Esophagus muscularis mucosa (tissue), 4 donors: ENCODE measurements at places on chromosomes 16 and 17. TPM values are rescaled to one million over a fixed set of nuclear protein-coding genes. Genes with fewer than 3 reads are reported as not detected.

The MAP3K14 gene
- 26.5 TPM for total RNA-seq

The IGF2BP1 gene
- not detected for total RNA-seq

The CNEP1R1 gene
- total RNA-seq = 14.6 TPM

The NME3 gene
- total RNA-seq = 92.5 TPM

The C16orf89 gene
- 1.5 TPM for total RNA-seq

The MYO1D gene
- 27.3 TPM for total RNA-seq

The GNG13 gene
- not detected for total RNA-seq

The RPL23 gene
- total RNA-seq = 993 TPM

The CTU2 gene
- 8.9 TPM for total RNA-seq

The BAIAP3 gene
- 2.2 TPM for total RNA-seq

The CA10 gene
- total RNA-seq = not detected

GRCh38 chr16:65062736-65063583, 58.9 kb downstream of the CDH11 start:
- peaks cover 22% of the 10 kb centered on the region for H3K4me1 ChIP-seq
- no peaks in the 10 kb centered on the region for H3K27me3 ChIP-seq
- H3K4me3 ChIP-seq = no peak overlapping the region
- no peak for DNase-seq

GRCh38 chr16:27217256-27217655, 13.9 kb downstream of the KDM8 start:
- no peaks in the 10 kb centered on the region for H3K27me3 ChIP-seq
- H3K4me3 ChIP-seq = no peak overlapping the region
- no peak for DNase-seq
- peaks cover 12% of the 10 kb centered on the region for H3K4me1 ChIP-seq
- peaks cover 42% of the 10 kb centered on the region for H3K36me3 ChIP-seq

GRCh38 chr17:7132511-7133094, 18.0 kb upstream of the ASGR2 start:
- H3K4me3 ChIP-seq = no peak overlapping the region
- H3K27me3 ChIP-seq = no peaks in the 10 kb centered on the region
- peak overlapping the region; percentile 8 for H3K27ac ChIP-seq
- peaks cover 6% of the 10 kb centered on the region for H3K4me1 ChIP-seq
- no peak for DNase-seq
- no peaks in the 10 kb centered on the region for H3K36me3 ChIP-seq

DNA sequence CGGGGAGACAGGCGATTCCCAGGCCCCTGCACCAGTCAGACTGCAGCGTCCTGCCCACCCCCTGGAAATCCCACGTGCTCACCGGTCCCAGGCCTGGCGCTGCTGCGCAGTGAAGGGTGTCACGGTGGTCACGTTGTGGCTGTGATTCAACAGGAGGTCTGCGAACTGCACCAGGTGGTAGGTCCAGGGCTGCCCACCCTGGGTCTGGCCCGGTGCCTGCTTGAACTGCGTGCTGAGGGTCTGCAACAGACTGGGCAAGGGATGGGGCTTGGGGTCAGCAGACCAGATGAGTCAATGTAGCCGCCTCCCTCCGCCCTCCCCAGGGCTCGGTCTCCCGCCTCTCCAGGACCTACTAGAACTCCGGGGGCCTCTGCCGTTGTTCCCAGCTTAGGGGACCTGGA, 7.1 kb downstream of the MYBBP1A start:
- DNase-seq = no peak
- H3K36me3 ChIP-seq = peaks cover 100% of the 10 kb centered on the region
- H3K27ac ChIP-seq = no peak overlapping the region
- no peak overlapping the region for H3K4me3 ChIP-seq

GRCh38 chr17:44906010-44906646, 6.9 kb upstream of the EFTUD2 start:
- no peak overlapping the region for H3K4me3 ChIP-seq
- H3K27ac ChIP-seq = no peak overlapping the region
- H3K27me3 ChIP-seq = peaks cover 5% of the 10 kb centered on the region
- no peak for DNase-seq
- peaks cover 3% of the 10 kb centered on the region for H3K4me1 ChIP-seq

GRCh38 chr17:21303441-21304065, 19.0 kb downstream of the MAP2K3 start:
- no peaks in the 10 kb centered on the region for H3K4me1 ChIP-seq
- DNase-seq = no peak
- H3K27me3 ChIP-seq = no peaks in the 10 kb centered on the region
- H3K36me3 ChIP-seq = peaks cover 91% of the 10 kb centered on the region
- no peak overlapping the region for H3K27ac ChIP-seq

DNA sequence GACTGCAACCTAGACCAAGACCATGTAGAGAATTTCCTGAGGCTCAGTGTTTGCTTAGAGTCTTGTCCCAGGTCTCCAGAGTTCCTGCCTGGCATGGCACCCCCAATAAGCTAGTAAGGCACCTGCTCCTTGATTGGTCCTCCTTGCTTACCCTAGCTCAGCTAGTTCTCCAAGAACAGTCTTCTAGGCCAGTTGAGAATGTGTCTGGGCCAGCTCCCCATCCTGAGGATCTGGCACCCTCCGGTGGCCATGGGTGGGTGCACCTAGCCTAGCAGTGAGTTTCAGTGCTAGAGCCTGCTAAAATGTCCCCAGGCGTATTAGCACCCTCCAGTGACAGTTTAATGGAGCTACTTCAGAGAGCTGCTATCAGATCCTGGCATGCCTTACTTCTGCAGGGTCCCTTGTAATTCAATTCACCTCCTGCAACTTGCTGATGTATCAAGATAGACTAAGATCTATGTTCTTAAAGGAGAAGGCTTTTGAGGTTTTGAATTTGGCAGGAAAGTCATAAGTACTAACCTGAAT, 44.4 kb upstream of the MED13 start:
- no peak overlapping the region for H3K27ac ChIP-seq
- H3K4me3 ChIP-seq = no peak overlapping the region
- no peaks in the 10 kb centered on the region for H3K27me3 ChIP-seq
- DNase-seq = no peak

GRCh38 chr17:9925457-9925856, 20.4 kb upstream of the RCVRN start:
- no peaks in the 10 kb centered on the region for H3K36me3 ChIP-seq
- DNase-seq = no peak
- no peaks in the 10 kb centered on the region for H3K27me3 ChIP-seq
- H3K4me3 ChIP-seq = no peak overlapping the region
- H3K4me1 ChIP-seq = peaks cover 18% of the 10 kb centered on the region

- no peaks in the 10 kb centered on the region for H3K36me3 ChIP-seq
- DNase-seq = no peak
- H3K4me3 ChIP-seq = no peak overlapping the region
- H3K27me3 ChIP-seq = no peaks in the 10 kb centered on the region
- H3K27ac ChIP-seq = no peak overlapping the region
Observed at GRCh38 chr17:68903286-68903685, 51.9 kb downstream of the ABCA8 start.

DNA sequence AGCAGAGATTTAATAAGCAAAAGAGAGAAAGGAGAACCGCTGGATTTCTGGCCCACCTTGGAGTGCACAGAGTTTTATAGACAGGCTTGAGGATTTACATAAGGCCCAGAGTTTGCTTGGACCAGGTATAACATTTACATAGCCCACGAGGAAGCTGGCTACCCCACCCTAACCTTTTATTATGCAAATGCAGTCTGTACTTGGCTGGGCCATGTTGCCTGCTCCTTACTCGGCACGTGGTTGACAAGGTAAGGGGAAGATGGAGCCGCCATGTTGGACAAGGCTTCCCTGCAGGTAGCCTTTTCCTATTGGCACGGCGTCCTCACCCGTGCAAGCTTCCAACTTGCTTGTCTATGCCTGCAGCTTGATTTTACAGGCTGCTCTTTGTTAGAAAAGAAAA, 35.2 kb upstream of the HS3ST3A1 start:
- H3K36me3 ChIP-seq = no peaks in the 10 kb centered on the region
- no peak overlapping the region for H3K27ac ChIP-seq
- H3K27me3 ChIP-seq = no peaks in the 10 kb centered on the region
- peaks cover 3% of the 10 kb centered on the region for H3K4me1 ChIP-seq
- no peak overlapping the region for H3K4me3 ChIP-seq
- DNase-seq = no peak

- DNase-seq = no peak
- H3K4me3 ChIP-seq = no peak overlapping the region
- no peaks in the 10 kb centered on the region for H3K27me3 ChIP-seq
- H3K4me1 ChIP-seq = peaks cover 58% of the 10 kb centered on the region
Observed at GRCh38 chr17:38735161-38735997, 5.2 kb downstream of the CISD3 start.

DNA sequence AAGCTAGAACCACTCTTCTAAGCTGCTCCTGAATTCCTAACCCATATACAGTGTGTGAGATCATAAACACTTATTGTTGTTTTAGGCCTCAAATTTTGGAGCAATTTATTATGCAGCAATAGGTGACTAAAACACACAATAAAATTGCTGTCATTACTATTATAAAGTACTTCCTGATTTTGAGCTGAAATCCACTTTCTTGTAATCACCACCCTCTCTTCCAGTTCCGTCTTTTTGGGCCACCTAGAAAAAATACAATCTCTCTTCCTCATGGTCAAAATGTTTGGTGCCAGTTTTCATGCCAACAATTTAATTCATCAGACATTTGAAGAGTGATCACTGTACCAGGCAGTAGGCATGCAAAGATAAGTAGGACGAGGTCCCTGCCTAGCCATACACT, 43.3 kb upstream of the NF1 start:
- H3K36me3 ChIP-seq = no peaks in the 10 kb centered on the region
- H3K4me3 ChIP-seq = no peak overlapping the region
- no peak overlapping the region for H3K27ac ChIP-seq
- no peak for DNase-seq

GRCh38 chr17:64024781-64025731, 4.6 kb upstream of the ICAM2 start:
- no peak overlapping the region for H3K27ac ChIP-seq
- no peaks in the 10 kb centered on the region for H3K27me3 ChIP-seq
- peaks cover 3% of the 10 kb centered on the region for H3K4me1 ChIP-seq
- DNase-seq = peak; percentile 45
- H3K4me3 ChIP-seq = no peak overlapping the region
- no peaks in the 10 kb centered on the region for H3K36me3 ChIP-seq

GRCh38 chr17:63838631-63839171, 3.8 kb downstream of the SMARCD2 start:
- H3K36me3 ChIP-seq = peaks cover 10% of the 10 kb centered on the region
- peak overlapping the region; percentile 97 for H3K27ac ChIP-seq
- DNase-seq = peak; percentile 98
- H3K4me1 ChIP-seq = peaks cover 82% of the 10 kb centered on the region
- H3K4me3 ChIP-seq = peak overlapping the region; percentile 93
- no peaks in the 10 kb centered on the region for H3K27me3 ChIP-seq

DNA sequence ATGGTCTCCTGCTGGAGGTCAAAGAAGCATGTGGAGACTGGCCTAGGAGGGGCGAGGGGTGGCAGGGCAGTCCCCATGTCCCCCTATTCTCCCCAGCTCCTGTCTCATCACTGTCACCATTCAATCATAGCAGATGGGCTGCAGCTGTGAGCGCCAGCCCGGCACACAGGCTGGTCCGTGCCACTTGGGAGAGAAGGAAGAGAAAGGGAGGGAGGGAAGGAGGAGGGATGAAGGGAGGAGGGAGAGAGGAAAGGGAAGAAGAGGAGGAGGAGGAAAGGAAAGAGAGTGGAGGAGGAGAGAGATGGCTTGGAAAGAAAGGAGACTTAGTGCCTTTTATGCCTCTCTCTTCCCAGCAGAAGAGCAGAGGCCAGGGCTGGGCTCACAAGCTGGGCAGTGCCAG, 12.4 kb downstream of the NEUROD2 start:
- no peak overlapping the region for H3K27ac ChIP-seq
- peaks cover 91% of the 10 kb centered on the region for H3K27me3 ChIP-seq
- no peak for DNase-seq
- no peak overlapping the region for H3K4me3 ChIP-seq

DNA sequence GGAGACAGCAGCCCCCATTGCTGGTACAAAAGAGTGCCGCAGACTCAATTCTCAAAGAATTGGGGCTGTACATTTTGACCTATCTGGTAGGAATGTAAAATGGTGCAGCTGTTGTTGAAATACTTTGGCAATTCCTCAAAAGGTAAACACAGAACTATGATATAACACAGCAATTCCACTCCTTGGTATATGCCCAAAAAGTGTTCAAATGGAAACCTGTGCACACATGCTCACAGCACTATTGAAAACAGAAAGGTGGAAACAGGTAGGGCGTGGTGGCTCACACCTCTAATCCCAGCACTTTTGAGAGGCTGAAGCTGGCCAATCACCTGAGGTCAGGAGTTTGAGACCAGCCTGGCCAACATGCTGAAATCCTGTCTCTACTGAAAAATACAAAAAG, 34.7 kb downstream of the ANKRD11 start:
- no peaks in the 10 kb centered on the region for H3K27me3 ChIP-seq
- H3K36me3 ChIP-seq = no peaks in the 10 kb centered on the region
- no peak for DNase-seq
- H3K27ac ChIP-seq = no peak overlapping the region
- H3K4me1 ChIP-seq = peaks cover 54% of the 10 kb centered on the region
